NCI-H2081 treated with DMSO at 0.1 percent for 48 hours (cell line): ENCODE measurements at places on chromosomes 5 and 9.

- no peak for DNase-seq
These were observed 255.5 kb downstream of the TRIM32 start for GRCh38 chr9:116942593-116943061.

- no peak for DNase-seq
These were observed 36.2 kb downstream of the CDK7 start for GRCh38 chr5:69270840-69271239.

- no peak for DNase-seq
These were observed 54.6 kb upstream of the RXRA start for GRCh38 chr9:134271338-134272301.

GRCh38 chr9:110217656-110218099 lies 9.7 kb upstream of the C9orf152 start:
- no peak for DNase-seq

- DNase-seq = no peak
These were observed 63.1 kb downstream of the CHD1 start for GRCh38 chr5:98865690-98866089.

DNA sequence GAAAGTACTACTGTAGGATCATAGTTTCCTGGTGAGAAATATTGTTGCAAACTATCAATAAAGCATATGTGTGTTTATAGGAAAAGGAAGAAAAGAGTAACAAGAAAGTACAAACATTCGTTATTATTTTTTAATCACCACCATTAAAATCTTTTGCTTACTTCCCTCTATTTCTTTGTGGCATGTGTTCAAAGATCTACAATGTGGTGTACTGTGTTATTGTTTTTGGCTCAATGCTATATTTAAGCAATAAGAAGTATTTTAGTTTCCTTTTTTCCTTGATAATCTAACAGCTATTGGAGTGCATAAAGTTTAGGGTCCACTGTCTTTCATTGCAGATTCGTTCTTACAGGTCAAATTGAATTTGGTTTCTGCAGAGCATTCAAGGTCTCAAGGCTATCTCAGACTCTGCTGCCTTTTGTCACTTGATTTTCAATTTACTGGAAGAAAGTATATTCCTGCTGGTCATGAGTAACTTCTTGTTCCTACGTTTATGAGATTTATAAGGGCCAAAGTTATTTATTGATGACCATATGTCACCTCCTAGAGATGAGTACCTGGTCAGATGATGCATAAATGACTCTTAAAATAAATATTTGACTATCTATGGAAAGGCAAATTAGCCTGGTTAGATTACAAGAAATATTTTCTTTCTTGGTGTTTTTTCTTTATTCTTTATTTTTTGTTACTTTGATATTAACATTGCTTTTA lies 323.0 kb downstream of the TMEM167A start:
- no peak for DNase-seq

DNA sequence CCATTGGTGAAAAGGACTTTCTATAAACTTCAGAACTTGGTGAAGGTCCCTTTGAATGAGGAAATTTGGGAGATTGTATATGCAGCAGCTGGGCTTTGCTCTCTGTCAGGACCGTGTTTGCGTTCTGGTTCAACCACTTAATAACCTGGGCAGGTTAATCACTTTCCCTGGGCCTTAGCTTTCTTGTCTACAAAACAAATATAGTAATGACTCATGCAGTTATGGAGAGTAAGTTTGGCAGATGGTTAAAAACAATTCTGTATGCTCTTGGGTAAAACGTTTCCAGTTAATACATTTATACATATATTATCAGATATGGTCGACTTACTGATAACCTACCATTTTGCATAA lies 197.0 kb downstream of the ARHGEF28 start:
- DNase-seq = no peak

GRCh38 chr5:107955321-107955720 lies 284.6 kb upstream of the EFNA5 start:
- DNase-seq = no peak

DNA sequence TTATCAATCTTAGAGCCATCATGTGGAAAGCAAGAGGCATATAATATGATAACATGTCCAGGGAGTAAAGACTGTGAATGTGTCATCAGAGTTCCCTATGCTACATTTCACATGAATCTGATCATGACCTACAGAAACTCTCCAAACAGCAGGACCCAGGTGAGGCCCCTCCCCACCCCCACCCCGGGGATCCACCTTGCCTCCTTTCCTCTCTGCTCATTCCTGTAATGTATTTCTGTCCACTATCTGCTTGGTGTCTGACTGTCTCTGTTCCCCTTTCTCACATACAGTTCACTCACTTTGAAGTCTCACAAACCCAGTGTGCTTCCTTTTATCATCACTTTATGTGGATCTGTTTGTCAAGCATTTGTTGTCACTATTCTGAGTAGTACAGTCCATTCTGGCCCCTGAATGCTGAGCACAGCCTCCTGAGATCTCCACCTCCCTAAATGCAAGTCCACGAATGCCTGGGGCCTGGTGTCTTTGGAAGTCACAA lies 76.4 kb upstream of the SMARCA2 start:
- no peak for DNase-seq

- no peak for DNase-seq
These were observed 44.8 kb downstream of the NIM1K start for GRCh38 chr5:43236653-43237355.
